ENCODE measurements at places on chromosomes 4 and X. TPM values are rescaled to one million over a fixed set of nuclear protein-coding genes. Genes with fewer than 3 reads are reported as not detected.

CSN1S1 gene
- not detected for total RNA-seq

CASP3 gene
- total RNA-seq: 28.7 TPM

SLC7A11 gene
- total RNA-seq: 26.2 TPM

FRG2 gene
- not detected for total RNA-seq

AKAP17A gene
- 24.1 TPM for total RNA-seq

CCDC158 gene
- not detected for total RNA-seq
